Stimulated activated CD8-positive, alpha-beta memory T cell treated with anti-CD3 and anti-CD28 coated beads, Interleukin-2, amount 100 ng/mL, for 1 hour (primary cell): ENCODE measurements at places on chromosomes 1 and 21.

DNA sequence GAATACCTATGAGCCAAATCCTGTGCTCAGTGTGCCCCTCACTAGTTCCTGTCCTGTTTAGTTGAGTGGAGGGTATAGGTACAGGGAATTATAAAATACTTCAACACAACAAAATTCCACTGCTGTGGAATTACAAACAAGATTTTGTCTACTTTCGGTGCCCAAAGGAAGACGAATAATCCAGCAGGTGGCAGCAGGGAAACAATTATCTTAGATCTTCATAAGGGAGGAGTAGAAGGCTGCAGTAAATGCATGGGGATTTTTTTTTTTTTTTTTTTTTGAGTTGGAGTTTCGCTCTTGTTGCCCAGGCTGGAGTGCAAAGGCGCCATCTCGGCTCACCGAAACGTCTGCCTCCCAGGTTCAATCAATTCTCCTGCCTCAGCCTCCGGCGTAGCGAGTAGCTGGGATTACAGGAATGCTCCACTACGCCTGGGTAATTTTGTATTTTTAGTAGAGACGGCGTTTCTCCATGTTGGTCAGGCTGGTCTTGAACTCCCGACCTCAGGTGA is 2.0 kb upstream of the PIP5K1A start:
- DNase-seq = no peak

DNA sequence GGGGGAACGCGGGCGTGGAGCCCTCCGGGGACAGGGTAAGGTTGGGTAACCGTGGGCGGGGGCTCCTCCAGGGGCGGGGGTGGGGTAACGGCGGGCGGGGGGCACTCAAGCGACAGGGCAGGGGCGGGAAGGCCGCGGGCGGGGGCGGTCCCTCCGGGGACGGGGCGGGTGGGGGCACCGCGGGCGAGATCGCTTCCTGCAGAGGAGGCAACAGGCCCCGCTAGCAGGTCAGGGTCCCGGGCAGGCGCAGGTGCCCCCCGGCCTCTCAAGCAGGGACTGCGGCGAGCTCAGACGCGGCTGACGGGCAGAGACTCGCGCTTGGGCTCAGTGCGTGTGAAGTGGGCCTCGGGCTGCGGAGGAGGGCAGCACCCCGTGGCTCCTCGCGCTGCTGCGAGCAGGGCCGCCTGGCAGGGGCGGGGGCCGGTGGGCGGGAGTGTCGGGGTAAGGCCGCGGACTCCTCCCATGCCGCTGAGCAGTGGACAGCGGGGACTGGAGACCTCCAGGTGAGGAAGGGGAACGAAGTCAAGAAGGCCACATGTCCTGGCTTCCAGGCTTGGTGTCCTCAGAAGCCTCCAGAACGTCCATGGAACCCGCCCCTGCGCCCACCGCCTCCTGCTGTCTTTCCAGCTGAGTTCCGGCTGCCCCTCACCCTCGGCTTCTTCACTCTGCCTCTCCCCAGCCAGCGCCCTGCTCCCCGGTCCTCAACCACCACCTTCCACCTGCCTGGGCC is 627 bp upstream of the GNB1 start:
- peak; percentile 50 for DNase-seq

DNA sequence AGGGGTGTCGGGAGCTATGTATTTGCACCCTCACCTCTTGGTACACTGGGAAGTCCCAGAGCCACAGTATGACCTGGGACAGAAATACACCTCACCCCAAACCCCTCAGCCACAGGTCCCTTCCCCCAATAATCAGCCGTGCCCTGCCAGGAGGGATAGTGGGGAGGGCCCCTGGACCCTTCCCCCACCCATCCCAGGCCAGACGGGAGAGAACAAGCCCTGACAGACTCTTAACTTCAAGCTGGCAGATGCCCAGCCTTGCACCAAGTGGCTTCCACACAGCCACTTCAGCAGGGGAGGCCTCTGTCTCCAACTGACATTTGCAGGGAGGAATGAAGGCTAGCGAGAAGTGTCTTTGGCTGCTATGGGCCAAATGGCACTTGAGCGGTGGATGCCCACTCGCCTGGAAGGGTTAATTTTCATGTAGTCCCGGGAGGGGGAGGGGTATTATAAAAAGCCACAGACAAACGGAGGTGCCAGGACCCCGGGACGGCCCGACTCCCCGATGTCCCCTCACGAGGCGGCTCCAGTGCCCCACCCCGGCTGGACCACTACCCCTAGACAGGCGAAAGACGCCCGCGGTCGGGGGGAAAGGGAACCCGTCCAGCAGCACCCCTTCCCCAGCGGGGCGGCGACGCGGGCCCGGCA is 495 bp downstream of the SYNC start:
- no peak for DNase-seq

DNA sequence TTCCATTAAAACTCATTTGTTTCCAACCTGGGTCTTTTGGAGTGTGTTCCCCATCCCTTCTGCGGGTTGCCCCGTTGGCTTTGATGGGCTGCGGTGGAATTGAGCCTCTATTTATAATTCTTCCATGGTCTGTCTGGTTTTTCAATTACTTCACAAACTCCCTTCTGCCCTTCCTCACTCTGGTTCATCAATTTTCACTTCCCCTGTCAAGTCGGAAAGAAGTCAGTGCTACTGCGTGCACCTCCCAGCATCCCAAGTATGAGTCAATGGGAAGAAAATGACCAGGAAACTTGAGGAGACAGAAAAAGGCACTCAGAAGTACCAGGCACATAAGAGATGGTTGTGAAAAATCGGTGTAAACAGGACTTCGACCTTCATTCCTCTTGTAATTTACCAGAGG is 126.2 kb downstream of the KAZN start:
- DNase-seq = no peak

GRCh38 chr1:110058591-110058990 is 11.9 kb downstream of the ALX3 start:
- DNase-seq = no peak
